ENCODE measurements at places on chromosomes 13 and 19.
A peak's percentile ranks its signal among the peaks of the same experiment; 100 is the strongest.

DNA sequence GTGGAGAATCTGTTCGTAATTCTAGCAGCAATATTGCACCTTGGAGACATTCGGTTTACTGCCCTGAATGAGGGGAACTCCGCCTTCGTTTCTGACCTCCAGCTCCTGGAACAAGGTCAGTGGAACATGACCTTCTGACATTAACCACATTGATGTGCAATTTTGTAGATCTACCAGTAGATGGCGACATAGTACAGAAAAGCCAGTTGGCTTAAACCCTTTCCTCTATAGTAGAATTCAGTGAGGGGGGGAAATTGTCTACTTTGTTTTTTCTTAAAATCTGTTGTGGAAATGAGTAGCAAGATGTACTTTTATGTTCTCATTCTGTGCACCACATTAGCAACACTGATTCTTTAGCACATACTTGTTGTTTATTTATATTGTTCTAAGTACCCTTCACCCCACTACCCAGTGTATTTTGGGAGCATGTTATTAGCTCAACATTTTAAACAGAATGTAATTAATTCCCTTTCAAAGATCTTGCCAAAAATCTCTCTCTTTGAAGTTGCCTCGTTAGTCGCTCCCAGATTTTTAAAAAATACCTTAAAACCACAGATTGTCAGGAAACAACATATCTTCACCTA lies 332.2 kb downstream of the MYO16 start:
- DNase-seq, result peak; percentile 57

DNA sequence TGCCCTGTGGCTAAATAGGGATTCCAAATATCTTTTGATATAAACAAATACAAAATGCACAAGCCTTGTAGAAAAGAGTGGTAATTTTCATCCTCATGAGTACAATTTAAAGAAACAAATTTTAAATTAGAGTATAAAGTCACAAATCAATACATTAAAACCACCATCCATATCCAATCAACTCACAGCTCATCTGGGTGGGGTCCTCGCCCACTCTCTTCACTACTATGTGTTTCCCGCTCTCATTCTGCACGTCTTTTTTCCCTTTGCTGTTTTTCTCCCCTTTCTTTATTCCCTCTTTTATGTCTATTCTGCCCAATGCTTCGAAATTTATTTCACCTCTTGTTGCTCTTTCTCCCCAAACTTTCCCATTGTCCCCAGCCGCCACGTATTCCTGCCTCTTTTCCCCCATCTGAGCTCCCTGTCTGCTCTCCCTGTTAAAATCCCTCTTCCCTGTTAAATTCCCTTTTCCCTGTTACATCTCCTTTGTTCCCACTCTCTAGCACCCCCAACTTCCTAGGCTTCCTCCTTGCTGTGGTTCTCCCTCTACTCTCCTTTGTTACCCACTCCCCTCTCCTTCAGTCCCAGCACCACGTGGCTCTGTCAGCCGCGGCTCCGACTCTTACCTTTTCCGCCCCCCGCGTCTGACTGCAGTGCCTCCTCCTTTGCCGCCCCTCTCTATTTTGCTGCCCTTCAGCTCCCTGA lies 1.3 kb downstream of the ZNF616 start:
- peak; percentile 9 for DNase-seq

DNA sequence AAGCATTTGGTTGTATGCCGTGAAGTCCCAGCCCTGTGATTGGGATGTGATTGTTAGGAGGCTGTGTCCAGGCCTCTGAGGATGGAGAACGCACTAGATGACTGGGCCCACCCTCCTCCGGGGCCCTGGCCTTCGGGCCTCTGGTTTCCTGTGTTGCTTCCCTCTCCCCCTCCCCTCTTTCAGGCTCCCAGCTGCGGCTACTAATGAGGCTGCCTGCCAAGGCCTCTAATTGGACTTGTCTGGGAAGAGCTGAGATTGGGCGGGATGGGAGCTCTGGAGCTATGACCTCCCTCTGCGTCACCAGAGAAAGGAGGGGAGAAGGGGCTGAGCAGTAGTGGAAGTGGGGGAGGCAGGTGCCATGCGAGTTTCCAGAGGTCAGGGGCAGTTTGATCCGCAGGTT lies 9.9 kb downstream of the PTH2 start:
- DNase-seq, result no peak

- peak; percentile 38 for DNase-seq
Measured at GRCh38 chr13:77699059-77699680, 1.7 kb downstream of the SLAIN1 start.

DNA sequence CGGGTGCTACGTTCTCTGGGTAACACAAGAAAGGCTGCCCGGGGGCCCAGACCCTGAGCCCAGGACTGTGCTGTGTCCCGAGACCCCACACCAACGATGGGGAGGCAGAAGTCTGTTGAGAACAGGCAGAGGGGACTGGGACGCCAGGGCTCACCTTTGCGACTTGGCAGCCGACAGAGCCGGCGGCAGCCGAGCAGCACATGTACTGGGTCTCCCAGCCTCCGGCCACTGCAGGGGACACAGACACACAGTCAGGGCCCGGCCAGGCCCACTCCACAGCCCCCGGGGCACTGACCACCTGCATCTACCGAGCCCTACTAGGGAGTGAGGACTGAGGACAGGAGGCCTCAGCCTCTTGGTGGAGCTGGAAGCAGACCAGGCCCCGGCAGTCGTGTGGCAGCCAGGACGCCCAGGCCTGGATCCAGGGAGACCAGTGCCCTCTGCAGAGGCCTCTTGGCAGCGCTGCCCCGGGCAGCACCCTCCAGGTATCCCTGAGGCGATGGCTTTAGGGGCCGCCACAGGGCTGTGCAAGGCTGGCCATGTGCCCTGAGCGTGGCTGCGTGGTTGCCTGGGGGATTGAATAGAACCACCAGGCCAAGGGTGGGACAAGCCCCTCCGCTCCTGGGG lies 5.6 kb upstream of the ATP8B3 start:
- no peak for DNase-seq

DNA sequence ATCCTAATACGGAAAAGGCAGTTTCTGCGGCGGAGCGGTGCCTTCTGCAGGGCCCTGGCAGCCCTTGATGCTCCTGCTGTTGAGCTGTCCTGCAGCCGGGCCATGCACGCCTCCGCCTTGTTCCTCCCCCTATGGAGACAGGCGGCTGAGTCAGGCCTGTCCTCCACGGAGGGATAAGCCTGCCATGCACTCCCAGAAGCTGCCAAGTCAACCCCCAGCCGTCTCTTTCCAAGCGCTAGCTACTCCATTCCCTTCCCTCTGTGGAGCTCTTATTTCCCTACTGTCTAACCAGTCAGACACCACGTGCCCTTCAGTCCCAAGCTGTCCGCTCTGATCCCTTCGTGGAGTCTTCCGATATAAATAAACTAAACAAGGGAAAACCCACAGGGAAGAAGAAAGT lies 197.0 kb downstream of the COL4A1 start:
- DNase-seq, result peak; percentile 27

DNA sequence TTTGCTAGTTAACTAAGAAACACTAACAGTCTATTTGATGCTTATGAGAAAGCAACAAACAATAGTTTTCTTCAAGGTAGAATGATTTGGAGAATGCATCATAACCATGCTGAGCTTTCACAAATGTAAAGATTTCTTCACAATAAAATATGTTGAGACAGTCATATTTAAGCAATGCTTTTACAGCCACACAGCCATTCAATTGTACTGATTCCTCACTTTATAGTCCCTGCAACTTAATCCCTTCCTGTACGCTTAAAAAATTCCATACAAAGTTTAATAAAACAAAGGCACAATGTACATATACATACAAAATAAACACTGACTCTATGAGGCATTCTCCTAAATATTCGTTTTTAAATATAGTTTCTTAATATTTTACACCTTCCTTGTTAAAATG lies 4.7 kb upstream of the ACOD1 start:
- no peak for DNase-seq

- no peak for DNase-seq
Measured at GRCh38 chr13:41509971-41510370, 52.6 kb downstream of the RGCC start.

- no peak for DNase-seq
Measured at GRCh38 chr19:39623946-39624345, 21.6 kb downstream of the LGALS13 start.

DNA sequence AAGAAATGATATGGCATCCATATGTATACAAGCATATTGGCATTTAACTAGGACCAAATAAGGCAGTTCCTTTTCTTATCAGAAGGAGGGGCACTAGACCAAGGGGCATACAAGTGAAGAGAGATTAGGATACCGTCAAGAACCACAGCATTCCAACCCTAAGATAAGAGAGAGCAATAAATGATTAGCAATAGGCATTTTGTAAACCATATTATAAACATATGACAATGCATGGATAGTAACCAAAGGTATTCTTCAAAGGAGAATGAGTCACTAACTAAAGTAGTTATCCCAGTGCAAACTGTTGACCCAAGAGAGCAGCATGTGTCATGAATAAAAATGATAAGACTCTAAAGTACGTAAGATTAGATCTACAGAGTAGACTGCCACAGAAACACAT lies 500.9 kb upstream of the HTR2A start:
- DNase-seq, result no peak

- no peak for DNase-seq
Measured at GRCh38 chr13:78601124-78601873, 2.1 kb downstream of the POU4F1 start.

- peak; percentile 92 for DNase-seq
Measured at GRCh38 chr19:36331353-36332228, 47.4 kb downstream of the ZFP14 start.

DNA sequence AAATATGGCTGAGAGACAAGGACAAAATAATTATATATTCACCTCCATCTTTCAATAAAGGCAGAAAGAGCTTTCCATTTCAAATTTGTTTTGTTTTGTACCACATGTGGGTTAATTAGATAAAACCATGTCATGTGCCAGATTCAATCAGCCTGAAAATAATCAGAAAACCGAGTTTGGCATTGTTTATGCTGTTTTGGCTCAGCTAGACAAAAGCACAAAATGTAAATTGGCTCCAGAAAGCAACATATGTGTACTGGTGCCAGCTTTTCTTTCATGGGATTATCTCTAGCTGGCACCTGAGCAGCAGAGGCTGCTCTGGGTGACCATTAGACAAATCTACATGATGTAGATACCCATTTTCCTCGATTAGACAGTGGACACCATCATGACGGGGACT lies 9.2 kb upstream of the DNAJC15 start:
- DNase-seq, result no peak

GRCh38 chr19:8517551-8518442 lies 3.8 kb upstream of the ZNF414 start:
- DNase-seq, result no peak

GRCh38 chr19:15722956-15723355 lies 4.9 kb upstream of the OR10H2 start:
- DNase-seq, result no peak

DNA sequence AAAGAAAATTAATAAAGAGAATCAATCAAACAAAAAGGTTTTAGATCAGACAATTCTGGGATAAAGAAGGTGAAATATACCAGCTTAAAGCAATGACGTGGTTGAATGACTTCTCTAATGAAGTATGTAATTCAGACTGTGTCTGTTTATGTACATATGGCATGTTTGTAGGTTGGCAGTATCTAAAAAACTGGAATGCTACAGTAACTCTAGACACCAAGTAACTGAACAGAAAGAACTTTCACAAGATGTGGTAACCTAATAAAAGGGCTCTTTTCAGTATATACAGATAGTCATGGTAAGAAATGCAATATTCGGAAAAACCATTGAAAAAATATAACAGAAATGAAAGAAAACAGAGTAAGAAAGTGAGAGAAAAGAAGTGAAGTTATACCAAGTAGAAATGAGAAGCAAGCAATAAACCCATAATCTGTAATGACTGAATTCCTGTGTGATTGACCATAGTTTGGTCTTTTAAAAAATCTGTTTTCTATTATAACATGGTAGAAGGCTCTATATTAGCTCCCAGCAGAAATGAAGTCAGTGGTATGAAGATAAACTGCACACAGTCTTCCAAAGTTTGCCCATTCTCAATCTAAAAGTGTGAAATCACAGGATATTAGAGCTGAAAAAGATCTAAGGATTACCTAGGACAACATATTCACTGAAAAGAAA lies 31.4 kb downstream of the ELF1 start:
- no peak for DNase-seq

GRCh38 chr13:32528358-32528757 lies 10.2 kb downstream of the N4BP2L2 start:
- DNase-seq, result no peak

DNA sequence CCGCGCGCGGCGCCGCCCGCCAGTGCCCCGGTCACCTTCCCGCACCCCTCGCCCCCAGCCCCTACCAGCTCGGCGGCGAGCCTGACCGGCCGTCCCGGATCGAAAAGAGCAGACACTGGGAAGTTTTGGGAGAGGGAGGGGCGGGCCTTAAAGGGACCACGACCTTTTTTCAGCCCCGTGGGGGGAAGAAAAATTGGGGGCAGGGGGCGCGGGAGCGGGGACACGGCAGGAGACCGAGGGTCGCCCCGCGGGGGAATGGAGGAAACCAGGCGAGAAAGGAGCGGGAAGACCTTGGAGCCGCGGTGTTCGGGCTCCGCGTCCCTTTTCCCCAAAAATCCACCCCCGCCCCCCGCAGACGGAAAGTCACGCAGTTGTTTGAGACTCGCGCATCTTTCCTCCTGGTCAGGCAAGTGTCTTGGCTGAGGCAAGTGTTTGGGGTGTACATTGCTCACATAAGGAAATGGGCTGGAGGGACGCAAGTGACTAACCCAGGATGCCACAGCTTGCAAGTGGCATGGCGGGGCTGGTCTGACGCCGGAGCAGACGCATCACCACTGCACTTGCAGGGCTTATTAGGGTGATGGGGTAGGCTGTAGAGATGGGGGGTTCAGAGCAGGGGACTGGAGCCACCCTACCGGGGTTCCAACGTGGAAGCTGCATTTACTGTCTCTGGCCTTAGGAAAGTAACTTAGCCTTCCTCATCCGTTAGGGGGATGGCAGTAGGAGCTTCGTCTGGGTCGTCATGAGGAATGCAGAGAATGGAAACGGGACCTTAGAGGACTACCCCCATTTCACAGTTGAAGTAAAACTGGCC lies 2.7 kb upstream of the HNRNPL start:
- DNase-seq, result peak; percentile 38

DNA sequence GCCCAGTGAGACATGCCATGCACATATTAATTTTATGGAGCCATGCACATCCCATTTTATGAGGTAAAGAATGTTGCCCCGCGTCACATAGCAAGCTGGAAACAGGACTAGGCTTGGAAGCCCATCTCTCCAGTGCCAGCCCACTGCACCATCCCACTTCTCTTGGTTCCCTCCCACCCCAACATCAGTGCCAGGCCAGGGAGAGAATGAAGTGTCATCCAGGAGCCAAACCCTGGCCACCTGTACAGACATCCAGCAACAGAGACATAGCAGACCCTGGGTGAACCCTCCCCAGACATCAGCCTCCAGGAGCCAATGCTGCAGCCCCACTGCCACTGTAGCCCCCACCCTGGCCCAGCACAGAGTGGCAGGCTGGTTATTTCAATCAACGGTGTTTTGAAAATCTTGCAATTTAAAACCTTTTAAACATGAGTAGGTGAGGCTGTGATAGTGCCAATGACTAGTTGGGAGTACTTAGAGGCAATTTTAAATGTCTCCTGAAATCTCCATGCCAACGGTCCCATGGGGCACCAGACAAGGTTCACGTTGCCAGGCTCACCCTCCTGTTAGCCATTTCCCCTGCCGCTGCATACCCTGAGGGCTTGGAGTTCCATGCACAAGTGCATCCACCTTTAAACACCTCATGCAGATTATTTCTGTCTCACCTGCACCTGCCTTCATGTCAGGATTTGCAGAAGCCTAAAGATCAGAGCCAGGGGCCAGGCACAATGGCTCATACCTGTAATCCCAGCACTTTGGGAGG lies 34.7 kb downstream of the VSTM2B start:
- no peak for DNase-seq
